ENCODE measurements at places on chromosomes 16 and 17.

GRCh38 chr17:44209786-44210341 is 9.6 kb downstream of the UBTF start:
- no peak for DNase-seq

DNA sequence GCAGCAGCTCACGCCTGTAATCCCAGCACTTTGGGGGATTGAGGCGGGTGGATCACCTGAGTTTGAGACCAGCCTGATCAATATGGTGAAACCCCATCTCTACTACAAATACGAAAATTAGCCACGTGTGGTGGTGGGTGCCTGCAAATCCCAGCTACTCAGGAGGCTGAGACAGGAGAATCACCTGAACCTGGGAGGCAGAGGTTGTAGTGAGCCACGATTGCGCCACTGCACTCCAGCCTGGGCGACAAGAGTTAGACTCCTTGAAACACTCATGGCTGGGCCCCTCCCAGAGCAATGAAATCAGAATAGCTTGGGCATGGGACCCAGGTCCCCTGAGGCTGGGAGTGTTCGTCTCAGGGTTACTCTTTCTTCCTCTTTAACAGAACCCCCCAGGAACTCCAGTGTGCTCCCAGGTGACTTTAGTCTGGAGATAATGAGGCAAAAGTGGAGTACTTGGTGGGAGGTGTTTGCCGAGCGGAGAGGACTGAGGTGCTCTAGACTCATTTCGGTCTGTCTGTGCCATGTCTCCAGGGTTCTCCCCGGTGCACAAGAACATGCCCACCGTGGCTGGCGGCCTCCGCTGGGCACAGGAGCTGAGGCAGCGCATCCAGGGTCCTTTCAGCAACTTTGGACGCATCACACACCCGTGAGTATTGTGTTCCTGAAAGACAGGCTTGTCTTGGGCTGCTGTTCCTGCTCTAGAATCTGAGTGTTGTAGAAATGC is 41.6 kb downstream of the DNAH9 start:
- DNase-seq = no peak

GRCh38 chr17:13393841-13394710 is 207.7 kb downstream of the HS3ST3A1 start:
- DNase-seq = no peak

DNA sequence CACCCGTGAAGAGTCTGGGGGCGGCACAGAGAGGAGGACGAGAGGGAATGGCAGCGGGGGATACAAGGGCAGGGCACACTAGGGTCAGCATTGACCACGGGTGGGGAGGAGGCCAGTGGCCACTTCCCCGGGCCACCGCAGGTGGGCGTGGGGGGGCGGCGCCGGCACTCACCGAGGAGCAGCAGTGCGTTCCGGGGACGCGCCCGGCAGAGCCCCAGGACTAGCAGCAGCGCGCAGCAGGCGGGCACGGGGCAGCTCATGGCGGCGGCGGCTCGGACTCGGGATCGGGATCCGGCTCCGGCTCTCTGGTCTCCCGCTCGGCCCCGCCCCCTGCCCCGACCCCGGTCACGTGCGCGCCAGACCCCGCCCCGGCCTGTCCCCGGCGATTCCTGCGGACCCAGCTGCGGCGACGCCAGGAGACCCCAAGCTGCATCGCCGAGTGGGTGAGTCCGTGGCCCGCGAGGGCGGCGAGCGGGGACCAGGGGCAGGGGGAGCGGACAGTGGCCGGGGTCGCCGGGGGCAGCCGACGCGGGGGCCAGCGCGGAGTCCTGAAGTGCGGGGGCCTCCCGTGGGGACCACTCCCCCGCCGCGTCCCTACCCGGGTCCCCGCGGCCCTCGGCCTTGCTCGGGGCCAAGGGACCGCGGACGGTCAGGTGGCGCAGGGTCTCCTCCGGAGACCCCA is at the start of the genes SGSH and SLC26A11:
TSS of gene SGSH (minus strand) at position 280 of the 682 bp plus-strand sequence. CDS start at position 260, 20 bp downstream.
TSS of gene SLC26A11 (plus strand) at position 374 of the 682 bp plus-strand sequence. CDS start 1,134 bp downstream, outside the sequence.
- peak; percentile 76 for DNase-seq

DNA sequence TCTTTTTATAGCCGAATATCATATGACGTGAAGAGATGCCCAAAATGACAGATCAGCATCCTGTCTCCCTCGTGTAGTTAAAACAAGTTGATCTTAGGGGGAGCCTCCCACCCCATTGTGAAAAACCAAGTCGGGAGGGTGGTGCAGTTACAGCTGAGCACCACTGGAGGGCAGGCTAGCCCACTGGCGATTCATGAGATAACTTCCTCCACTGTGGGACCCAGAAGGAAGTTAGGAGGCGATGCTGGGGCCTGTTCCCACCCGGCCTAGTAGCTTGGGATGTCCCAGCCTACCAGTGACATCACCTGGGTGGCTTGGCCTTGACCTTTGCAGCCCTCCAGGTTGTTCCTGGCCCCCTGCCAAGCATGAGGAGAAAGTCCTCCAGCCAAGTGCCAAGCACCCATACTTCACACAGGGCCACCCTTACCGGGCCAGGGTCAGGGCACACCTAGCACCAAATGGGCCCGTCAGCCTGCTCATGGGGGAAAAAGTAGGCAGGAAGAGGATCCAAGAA is 8.1 kb upstream of the CPNE2 start:
- DNase-seq = peak; percentile 87

GRCh38 chr17:57142925-57143324 is 57.9 kb downstream of the AKAP1 start:
- DNase-seq = no peak

- peak; percentile 48 for DNase-seq
Measured at GRCh38 chr17:44828919-44829522, 1.1 kb downstream of the GJC1 start.

DNA sequence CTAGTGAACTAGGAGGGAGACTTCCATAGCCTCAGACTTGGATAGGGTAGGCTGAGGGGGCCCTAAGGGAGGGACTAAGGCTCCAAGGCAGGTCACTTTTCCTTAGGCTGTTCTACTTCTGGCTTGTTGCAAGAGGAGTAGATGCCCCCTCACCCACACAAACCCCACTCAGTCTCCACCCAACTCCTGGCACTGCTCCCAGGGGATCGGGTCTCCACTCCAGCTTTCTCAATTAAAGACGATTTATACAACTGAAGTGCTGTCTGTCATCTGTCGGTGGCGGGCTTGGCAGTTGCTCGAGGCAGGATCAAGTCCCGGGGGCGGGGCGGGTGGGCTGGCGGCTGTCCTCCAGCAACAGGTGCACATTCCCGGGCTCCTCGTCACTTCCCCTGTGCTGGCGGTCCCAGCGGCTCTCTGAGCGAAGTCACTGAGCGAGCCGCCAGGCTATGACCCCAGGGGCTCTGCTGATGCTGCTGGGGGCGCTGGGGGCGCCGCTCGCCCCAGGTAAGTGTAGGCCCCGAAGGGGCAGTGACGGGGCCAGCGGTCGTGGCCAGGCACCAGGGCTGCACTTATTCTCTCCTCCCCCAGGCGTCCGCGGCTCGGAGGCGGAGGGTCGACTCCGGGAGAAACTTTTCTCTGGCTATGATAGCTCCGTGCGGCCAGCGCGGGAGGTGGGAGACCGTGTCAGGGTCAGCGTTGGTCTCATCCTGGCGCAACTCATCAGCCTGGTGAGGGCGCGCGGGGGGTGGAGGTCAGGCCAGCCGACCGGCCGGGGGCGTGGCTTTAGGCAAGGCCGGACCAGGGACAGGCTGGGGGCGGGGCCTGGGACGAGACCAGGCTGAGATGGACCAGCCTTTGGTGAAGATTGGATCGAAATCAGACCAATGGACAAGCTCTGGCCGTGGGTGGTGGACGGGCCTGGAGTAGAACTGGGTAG is at the start of gene CHRNB1:
TSS of gene CHRNB1 (plus strand) at position 380 of the 937 bp plus-strand sequence. CDS start at position 447, 67 bp downstream.
- DNase-seq = peak; percentile 54

DNA sequence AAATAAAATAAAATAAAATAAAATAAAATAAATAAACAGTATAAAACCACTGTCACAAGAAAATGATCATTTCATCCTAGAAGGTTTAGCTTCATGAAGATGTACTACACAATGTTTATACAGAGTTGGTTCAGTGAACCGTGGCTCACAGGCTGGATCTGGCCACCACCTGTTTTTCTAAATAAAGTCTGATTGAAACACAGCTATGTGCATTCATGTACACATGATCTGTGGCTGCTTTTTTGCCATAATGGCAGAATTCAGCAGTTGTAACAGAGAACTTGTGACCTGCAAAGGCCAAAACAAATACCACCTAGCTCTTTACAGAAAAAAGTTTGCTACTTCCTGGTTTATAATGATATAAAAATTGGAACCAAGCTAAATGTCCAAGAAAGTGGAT is 12.6 kb upstream of the RPRML start:
- DNase-seq = no peak

- peak; percentile 86 for DNase-seq
Measured at GRCh38 chr17:17900615-17901520, 64.1 kb upstream of the SREBF1 start.

DNA sequence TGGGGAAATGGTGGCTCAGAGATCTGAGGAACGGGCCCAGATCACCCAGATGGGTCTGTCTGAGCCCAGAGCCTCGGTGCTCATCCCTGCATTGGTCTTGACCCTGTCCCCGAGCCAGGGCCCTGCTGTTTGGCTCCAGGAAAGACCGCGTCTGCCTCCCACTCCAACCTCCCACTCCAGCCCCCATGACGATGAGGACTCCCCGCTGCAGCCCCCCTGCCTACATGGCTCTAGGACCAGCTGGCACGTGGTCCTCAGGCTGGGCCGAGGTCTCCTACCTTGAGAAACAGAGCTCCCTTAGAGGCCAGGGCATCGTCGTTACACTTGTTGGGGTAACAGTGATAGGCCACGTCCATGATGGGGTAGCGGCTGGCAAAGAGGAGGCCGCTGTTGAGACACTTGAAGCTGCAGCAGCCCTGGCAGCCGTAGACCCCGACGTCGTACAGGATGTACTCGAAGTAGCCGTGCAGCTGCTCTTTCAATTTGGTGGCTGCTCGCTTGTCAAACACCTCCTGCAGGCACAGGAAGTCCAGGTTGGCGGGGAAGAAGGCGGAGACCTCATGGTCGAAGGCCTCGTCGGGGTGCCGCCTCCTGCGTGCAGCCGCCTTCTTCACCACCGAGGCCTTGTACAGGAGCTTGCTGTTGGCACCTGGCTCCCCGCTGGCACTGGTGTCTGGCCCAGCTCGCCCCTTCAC is 59.9 kb downstream of the PRMT7 start:
- DNase-seq = no peak
